ENCODE measurements at places on chromosomes 5 and 9.

GRCh38 chr5:168193493-168194250 is 97.8 kb upstream of the WWC1 start:
- DNase-seq: no peak

DNA sequence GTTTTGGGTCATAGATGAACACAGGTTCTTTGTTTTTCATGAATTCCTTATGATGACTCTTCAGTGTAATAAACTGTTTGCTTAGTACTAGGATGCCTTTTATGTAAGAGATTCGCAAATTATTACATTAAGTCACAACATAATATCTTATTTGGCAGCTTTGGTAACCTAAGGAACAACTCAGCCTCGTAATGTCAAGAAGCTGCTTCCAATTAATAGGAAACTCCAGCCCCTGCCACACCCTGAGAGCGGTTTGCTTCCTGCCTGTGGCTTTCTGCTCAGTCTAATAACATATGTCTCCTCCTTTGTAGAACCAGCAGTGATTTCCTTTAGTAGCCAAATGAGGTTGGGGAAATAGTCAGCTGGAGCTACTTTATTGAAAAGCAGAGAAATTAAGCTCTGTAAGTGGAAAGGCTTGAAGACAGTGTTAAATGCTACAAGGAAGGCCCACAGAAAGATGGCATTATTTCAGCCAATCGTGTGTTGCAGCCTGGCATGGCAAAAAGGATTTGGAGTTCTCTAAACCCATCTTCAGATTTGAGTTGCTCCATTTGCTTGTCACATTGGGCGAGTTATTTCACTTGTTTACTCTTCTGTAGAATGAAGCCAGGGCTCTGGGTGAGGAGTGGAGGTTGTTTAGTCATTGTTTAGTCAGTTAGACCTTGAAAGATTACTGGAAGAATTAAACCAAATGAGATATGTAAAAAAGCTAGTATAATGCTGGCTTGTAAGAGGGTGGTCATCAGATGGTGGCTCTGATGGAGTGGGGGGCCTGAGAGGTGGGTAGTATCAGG is 54.1 kb downstream of the MTAP start:
- DNase-seq: no peak

DNA sequence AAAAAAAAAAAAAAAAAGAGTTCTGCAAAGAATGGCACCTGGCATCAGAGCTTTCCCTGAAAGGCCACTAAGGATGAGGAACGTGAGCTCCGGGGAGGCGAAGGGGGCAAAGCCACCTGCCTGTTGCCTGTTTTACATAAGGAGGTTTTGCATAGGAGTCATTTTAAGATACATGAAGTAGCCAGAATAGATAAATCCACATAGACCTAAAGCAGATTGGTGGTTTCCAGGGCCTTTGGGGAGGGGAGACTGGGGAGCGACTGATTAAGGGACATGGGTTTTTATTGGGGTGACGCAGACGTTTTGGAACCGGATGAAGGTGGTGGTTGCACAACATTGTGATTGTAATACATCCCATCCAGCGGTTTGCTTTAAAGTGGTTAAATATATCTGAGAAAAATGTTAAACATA is 7.1 kb downstream of the NEK6 start:
- no peak for DNase-seq

- DNase-seq: no peak
Observed at GRCh38 chr5:83512061-83512745, 40.7 kb downstream of the VCAN start.

- no peak for DNase-seq
Observed at GRCh38 chr5:91382530-91383026, 539 bp downstream of the ARRDC3 start.

DNA sequence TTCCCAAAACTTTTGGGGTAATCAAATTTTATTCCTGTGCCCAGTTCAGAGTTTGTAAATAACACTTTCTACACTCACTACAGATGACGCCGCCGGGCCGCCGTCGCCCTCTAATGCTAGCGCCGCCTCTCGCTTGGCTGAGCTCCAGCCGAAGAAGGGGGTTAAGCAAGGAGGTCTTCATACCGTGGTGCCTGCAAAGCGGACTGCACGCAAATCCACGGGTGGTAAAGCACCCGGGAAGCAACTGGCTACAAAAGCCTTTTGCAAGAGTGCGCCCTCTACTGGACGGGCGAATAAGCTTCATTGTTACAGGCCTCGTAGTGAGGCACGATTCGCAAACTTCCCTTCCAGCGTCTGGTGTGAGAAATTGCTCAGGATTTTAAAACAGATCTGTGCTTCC is 280.4 kb downstream of the MEF2C start:
- no peak for DNase-seq

GRCh38 chr9:70533492-70533891 is 119.0 kb upstream of the KLF9 start:
- no peak for DNase-seq

DNA sequence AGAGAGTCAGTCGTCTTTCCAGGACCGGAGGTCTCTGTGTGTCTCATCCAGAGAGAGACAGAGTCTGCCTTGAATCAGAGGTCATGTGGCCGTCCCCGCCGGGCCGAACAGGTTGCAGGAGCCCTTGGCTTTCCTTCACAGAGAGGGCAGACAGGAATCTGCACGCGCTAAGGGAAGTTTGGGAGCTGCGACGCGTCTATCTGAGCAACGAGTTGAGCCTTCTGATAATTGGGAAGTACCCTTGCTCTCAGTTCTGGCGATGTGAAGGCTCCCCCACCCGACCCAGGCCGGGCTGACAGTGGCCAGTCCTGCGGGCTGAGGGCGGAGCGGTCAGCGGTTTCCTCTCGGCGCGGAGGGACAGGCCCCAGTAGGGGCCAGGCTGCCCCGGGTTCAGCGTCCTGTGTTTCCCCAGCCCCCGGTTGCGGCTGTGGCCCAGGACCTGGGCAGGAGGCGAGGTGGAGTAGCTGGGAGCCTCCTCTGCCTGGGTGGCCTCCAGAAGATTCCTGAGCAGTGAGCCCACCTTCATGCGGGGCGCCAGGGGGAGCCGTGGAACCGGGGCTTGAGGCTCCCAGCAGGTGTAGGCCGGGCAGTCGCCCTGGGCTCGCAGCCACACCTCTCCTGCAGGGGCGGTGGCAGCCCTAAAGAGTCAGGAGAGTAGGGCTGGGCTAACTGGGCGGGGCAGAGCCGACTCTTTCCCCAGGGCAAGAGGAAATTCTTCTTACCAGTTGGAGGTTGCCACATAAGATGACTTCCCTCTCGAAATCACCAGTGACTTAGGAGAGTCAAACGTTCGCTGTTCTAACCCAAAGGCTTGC is 13.9 kb downstream of the NR2F1 start:
- DNase-seq: no peak

DNA sequence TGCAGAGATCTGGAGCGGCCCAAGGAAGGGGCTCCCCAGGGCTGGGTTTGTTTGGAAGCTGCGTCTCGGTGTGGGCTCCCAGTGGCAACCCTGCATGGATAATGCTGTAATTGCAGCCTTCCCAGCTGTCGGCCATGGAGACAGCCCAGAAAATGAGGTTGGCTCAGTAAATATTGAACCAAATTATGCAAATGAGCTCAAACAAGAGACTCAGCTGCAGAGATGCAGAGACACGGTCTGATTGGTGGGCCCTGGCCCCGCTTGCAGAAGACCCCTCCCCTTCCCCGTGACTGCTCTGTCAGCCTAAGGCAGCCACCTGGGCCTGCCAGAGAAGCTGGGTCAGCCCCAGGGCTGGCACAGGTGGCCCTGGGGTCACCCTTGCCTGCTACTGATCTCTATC is 75.9 kb downstream of the RAD23B start:
- no peak for DNase-seq

- no peak for DNase-seq
Observed at GRCh38 chr5:139835656-139836055, 40.0 kb downstream of the PSD2 start.

GRCh38 chr5:143196601-143197259 is 206.8 kb downstream of the NR3C1 start:
- no peak for DNase-seq

Measured in non-pigmented ciliary epithelial cell (primary cell).